HS-27A (cell line): ENCODE measurements at places on chromosomes 6 and 20.

GRCh38 chr20:50308513-50309279 is 118.1 kb downstream of the CEBPB start:
- DNase-seq, result peak; percentile 83

GRCh38 chr6:77650098-77650663 is 2.7 kb upstream of the MEI4 start:
- no peak for DNase-seq

GRCh38 chr6:43159599-43159998 is 11.5 kb upstream of the SRF start:
- no peak for DNase-seq

GRCh38 chr20:61891916-61892649 is 173.6 kb downstream of the TAF4 start:
- no peak for DNase-seq

- no peak for DNase-seq
Observed at GRCh38 chr6:45310118-45310788, 17.9 kb upstream of the RUNX2 start.

GRCh38 chr20:24460712-24461111 is 8.7 kb upstream of the SYNDIG1 start:
- no peak for DNase-seq

GRCh38 chr6:75307364-75308004 is 22.9 kb upstream of the TMEM30A start:
- no peak for DNase-seq

DNA sequence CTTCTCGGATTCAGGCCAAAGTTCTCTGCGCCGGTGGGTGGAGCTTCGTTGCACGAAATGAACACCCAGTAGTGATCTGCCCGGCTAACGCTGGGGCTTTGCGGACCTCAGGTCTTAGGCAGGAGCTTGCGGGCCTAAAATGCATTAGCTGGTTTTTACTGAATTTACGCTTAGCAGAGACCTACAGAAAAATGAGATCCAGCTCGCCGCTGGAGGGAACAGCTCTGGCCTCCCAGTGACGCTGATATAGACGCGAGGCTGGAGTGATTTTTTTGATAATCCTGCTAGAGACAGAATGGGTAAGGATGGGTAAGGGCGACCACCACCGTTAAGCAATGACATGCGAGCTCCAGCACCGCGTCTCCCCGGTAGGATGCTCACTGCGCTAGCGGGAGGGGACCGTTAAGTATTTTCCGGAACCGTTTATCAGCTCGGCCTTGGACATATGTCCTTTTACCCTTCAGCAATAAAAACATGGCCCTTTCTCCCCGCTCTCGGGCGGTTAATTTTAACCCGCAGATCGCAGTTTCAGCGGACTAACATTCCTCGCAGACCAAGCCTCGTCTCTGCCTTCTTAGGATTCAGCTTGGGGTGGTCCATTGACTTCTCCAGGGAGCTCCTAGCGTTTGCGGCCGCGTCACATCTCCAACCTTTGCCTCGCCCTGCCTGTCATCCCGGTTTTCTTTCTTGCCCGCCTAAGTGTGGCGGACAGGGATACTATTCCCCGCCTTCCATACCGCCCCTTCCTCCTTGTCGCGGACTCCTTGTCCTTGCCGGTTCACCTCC is 109.3 kb downstream of the GPX5 start:
- DNase-seq, result no peak

DNA sequence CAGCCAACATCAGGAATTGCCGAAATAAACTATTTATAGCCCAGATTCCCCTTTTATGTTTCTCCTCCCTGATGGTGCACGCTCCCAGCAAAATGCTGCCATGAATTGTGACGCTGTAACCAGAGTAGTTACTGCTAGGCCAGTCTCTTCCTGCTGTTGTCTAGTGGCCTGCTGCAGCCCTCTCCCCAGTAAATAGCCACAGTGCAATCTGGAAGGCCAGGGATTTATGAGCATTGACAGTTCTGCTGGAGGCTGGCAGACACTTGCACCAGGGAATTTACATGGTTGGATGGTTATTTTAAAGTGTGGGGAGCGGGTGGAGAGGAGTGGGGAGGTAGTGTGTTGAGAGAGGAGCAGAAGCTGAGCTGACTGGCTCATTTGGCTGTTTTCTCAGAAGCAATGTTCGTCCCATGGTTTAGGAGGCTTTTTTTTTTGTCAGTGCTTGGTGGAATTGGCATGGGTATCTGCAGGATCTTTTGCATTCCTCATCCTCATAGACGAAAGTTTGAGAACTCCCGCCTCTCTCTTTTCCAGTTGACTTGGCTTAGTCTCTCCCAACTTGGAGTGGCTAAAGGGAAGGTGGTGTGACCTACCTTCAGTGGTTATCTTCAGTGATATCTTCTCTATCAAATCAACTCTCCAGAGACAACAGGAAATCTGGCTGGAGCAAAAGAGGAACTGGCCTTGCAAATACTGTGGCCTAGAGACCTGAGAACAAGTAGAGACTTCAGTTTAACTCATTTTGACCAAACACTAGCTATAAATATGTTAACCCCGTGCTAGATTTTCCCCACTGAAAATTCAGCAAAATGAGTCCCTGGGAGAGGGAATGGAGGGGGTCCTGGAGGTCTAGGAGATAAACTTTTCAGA is 99.3 kb upstream of the VSTM2L start:
- no peak for DNase-seq

- no peak for DNase-seq
Observed at GRCh38 chr20:46359233-46359751, 47.1 kb downstream of the ELMO2 start.

DNA sequence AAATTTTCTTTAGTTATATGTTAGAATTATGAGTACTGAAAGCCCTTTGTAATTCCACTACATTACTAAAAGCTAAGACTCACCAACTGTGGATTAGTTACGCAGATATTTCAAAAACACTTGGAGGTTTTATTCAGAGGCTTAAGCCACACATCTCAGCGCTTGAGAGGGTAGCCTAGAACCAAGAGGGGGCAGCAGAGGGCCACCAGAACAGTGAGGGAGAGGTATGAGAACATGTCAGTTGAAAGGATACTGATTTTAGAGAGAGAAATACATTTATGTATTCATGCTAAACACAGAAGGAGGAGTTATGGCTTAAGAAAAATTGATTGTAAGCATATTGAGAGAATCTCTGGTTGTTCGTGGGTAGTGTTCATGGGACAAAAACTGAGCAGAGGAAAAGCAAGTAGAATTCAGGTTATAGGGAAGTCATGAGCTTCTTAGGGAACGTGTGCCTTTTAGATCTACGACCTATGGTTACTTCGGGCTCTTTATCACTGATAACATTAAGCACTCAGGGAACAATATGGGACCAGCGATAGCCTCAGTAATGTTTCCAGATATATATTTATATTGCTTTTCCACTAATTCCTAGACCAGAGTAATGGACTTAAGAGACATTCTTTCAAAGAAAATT is 20.4 kb upstream of the SERINC1 start:
- peak; percentile 38 for DNase-seq

- no peak for DNase-seq
Observed at GRCh38 chr6:33410711-33411631, at the start of gene PHF1. PHF1 (plus strand) TSS chr6:33411014; CDS start chr6:33412264, 1,250 bp downstream.

GRCh38 chr20:3672547-3673171 is 9.2 kb downstream of the ADAM33 start:
- DNase-seq, result no peak

GRCh38 chr6:91268941-91269340 is 682.1 kb upstream of the MAP3K7 start:
- DNase-seq, result no peak

GRCh38 chr6:44007818-44008621 is 119.2 kb downstream of the MRPL14 start:
- no peak for DNase-seq

GRCh38 chr6:7505189-7505699 is 36.2 kb upstream of the DSP start:
- peak; percentile 9 for DNase-seq

GRCh38 chr20:45407067-45407745 is 883 bp upstream of the DBNDD2 start:
- DNase-seq, result no peak

DNA sequence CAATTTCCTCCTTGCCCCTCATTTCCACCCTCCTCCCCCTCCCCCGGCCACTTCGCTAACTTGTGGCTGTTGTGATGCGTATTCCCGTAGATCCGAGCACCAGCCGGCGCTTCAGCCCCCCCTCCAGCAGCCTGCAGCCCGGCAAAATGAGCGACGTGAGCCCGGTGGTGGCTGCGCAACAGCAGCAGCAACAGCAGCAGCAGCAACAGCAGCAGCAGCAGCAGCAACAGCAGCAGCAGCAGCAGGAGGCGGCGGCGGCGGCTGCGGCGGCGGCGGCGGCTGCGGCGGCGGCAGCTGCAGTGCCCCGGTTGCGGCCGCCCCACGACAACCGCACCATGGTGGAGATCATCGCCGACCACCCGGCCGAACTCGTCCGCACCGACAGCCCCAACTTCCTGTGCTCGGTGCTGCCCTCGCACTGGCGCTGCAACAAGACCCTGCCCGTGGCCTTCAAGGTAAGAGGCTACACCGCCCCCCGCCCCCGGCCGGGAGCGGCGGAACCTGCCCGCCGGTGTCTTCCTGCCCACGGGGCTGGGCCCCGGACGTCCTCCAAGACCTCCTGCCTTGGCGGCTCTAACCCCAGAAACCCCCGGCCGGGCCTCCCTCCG is 44.9 kb upstream of the SUPT3H start:
- DNase-seq, result no peak

DNA sequence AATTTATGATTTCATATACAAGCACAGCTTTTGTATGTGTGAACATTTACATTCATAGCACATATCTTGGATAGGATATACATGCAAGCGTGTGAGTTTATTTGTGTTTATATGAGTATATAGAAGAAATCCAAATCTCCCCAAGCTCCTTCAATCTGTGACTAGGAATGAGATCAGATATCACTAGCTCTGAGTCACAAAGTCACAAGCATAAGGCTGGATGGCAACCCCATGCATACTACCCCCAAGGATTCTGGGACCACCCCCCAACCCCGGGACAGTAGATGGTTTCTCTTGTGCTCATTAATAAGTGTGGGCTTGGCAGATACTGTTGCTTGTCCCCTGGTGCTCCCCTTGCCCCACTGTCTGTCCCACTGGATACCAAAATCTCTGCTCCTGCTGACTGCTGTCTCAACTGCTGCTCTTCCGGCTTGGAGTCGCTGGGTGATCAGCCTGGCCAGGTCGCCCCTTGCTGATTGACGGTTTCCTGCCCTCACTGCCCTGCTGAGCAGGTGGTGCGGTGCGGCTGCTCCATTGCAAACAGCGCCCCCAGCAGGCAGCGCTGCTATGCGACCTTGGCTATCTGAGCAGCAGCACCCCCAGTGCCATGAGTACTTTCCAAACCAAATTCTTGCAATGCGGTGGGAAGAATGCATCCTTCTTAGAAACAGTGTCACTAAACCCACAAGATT is 279.4 kb downstream of the CD83 start:
- no peak for DNase-seq

- no peak for DNase-seq
Observed at GRCh38 chr20:62728028-62728780, 19.6 kb downstream of the NTSR1 start.

GRCh38 chr6:70299456-70299855 is 3.4 kb downstream of the COL9A1 start:
- DNase-seq, result no peak

- DNase-seq, result no peak
Observed at GRCh38 chr6:136201732-136202131, 48.4 kb downstream of the MTFR2 start.

- no peak for DNase-seq
Observed at GRCh38 chr20:61719691-61720347, 345.9 kb downstream of the TAF4 start.

- DNase-seq, result no peak
Observed at GRCh38 chr20:48864738-48865318, 37.0 kb upstream of the PREX1 start.

GRCh38 chr6:31216208-31216898 is 45.9 kb upstream of the POU5F1 start:
- no peak for DNase-seq

DNA sequence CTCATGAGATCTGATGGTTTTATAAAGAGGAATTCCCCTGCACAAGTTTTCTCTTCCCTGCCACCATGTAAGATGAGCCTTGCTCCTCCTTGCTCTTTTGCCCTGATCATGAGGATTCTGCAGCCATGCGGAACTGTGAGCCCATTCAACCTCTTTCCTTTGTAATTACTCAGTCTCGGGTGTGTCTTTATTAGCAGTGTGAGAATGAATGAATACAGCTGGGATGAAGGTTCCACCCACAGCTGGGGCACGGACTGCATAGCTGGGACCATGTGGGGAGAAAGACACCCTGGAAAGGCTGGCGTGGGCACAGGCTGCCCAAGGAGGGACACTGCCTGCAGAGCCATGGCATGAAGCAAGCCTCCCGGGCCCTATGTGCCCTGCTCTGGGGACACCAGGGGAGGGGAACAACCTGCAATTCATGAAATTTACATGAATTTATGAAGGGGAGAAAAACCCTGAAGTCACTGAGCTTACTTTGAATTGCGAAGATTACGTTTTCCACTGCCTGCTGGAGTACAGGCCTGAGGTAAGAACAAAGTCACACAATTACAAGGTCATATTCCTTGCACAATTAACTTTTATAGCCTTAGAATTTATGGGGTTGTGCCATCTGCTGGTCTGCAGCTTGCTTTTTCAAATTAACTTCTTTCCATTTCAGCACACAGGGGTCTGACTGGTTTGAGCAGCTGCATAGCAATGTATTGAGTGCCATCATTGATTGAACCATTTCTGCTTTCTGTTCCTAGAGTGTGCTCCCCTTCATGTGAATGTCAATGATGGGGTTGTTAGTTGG is 46.2 kb downstream of the SLC22A1 start:
- DNase-seq, result no peak

- DNase-seq, result peak; percentile 94
Observed at GRCh38 chr6:139587469-139587868, 213.0 kb upstream of the CITED2 start.

GRCh38 chr6:11328613-11329247 is 96.3 kb upstream of the NEDD9 start:
- no peak for DNase-seq

- DNase-seq, result no peak
Observed at GRCh38 chr6:36822506-36823269, 16.6 kb downstream of the CPNE5 start.

- DNase-seq, result no peak
Observed at GRCh38 chr20:4090756-4091489, 75.6 kb upstream of the RNF24 start.

DNA sequence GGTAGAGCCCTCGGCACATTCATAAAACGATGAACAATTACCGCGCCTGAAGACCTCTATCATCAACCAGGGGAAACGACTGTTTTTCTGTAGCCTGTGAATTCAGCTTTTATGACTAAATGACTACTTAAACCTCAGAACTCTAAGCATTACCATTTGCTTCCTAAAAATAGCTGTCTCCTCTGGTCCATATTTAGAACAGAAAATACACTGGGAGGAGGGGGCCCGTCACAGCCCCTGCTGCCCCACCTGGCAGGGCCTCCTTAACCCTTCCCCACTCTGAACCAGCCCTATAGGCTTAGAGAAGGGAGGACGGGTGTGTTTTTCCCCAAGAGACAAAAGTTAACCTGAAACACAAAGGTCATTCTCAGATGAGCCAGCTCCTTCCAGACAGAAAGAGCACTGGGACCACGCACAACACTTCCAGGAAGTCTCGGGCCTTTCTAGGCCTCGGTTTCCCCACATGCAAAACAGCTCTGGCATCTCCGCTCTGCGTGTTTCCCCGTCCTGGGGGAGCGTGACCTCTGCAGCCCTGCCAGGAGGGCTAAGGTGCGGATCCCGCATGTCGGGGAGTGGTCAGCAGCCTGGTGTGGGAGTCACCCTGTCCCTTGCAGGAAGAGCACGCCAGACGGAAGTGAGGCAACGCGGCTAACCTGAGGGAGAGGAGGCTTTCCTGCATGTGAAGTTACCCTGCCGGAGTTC is 193.9 kb downstream of the DLL1 start:
- DNase-seq, result no peak

- no peak for DNase-seq
Observed at GRCh38 chr20:42483730-42484303, 705.9 kb downstream of the PTPRT start.

- no peak for DNase-seq
Observed at GRCh38 chr20:47392721-47393073, 36.2 kb upstream of the ZMYND8 start.
